Naive thymus-derived CD4-positive, alpha-beta T cell (primary cell): ENCODE measurements at places on chromosomes 4 and X. TPM values are rescaled to one million over a fixed set of nuclear protein-coding genes. Genes with fewer than 3 reads are reported as not detected.
A peak's percentile ranks its signal among the peaks of the same experiment; 100 is the strongest.

DNA sequence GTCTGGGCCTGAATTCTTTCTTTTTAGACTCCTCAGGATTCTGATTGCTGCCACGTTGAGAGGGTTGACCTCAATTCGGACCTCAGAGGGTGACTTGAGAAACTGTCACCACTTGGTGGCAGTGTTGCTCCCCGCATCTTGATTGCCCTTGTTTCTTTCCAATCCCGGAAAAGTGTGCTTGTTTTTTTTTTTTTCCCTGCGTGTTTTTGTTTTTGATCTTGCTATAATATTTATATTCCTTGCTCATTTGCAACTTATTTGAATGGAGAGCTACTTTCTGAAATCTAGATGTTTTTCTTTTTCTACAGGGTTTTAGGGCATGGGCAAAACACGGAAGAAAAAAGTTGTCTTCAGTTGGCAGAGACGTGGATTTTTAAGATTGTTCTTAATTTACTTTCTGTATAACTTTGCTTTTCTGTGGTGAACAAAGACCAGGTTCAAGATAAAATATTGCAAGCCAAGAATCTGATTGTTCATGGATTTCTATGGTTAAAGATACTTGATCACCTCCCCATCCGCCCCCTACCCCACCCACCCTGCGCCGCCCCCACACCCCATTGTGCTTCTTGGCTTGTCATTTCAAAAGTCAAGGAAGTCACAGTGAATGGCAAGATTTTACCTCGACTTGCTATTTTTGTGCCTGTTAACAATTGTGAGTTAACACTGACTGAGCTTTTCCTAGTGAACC is 102.0 kb downstream of the PTTG2 start:
- H3K36me3 ChIP-seq: peaks cover 17% of the 10 kb centered on the region
- DNase-seq: peak; percentile 25
- H3K27ac ChIP-seq: no peak overlapping the region
- no peaks in the 10 kb centered on the region for H3K27me3 ChIP-seq

GRCh38 chr4:107876099-107876498 is 51.4 kb downstream of the SGMS2 start:
- no peaks in the 10 kb centered on the region for H3K4me1 ChIP-seq
- H3K27ac ChIP-seq: no peak overlapping the region
- no peak overlapping the region for H3K4me3 ChIP-seq
- no peaks in the 10 kb centered on the region for H3K36me3 ChIP-seq
- no peaks in the 10 kb centered on the region for H3K27me3 ChIP-seq

DNA sequence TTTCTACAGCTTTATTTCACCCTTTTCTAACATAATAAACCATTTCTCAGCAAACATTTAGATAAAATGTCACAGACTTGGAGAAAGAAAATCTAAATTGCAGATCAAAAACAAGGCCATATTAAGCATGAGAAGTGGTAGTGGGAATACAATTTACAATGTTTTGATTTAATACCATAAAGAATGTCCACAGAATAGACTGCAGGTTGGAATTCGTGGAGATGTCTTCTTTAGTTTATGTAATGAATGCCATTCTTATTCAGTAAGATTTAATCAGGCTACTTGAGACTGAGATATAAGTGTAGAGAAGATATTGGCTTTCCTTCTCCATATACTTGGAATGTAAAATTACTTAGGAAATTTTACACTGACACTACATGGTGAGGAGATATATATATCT is 91.9 kb upstream of the ZFP42 start:
- no peak for DNase-seq
- H3K4me1 ChIP-seq: no peaks in the 10 kb centered on the region
- no peaks in the 10 kb centered on the region for H3K27me3 ChIP-seq
- H3K4me3 ChIP-seq: no peak overlapping the region
- H3K36me3 ChIP-seq: no peaks in the 10 kb centered on the region

DNA sequence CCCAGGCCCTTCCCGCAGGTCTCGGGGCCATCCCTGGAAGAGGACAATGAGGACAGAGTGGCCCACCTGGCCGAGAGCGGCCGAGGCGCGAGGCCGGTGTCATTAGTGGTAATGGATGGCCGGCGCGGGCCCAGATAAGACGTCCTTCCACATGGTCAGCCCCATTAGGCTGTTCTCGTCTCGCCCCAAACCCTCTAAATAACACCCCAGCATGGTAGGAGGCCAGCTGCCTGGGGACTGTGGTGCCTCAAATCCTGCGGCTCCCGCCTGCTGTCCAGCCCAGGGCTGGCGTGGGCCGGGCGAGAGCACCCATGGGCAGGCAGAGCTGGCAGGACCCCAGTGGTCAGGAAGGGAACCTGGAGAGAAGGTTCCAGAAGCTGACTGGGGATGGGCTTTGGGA is 121.7 kb downstream of the FAM53A start:
- H3K27me3 ChIP-seq: no peaks in the 10 kb centered on the region
- no peak overlapping the region for H3K4me3 ChIP-seq
- H3K27ac ChIP-seq: no peak overlapping the region
- no peaks in the 10 kb centered on the region for H3K36me3 ChIP-seq
- H3K4me1 ChIP-seq: no peaks in the 10 kb centered on the region

GRCh38 chr4:85886665-85887064 is 411.7 kb downstream of the ARHGAP24 start:
- no peak overlapping the region for H3K27ac ChIP-seq
- no peaks in the 10 kb centered on the region for H3K4me1 ChIP-seq
- no peak overlapping the region for H3K4me3 ChIP-seq

The TMSB15A gene
- not detected for total RNA-seq

The PCDH10 gene
- total RNA-seq: not detected

The SOX3 gene
- total RNA-seq: not detected

The LINC00632 gene
- total RNA-seq: 2.1 TPM

The ARMCX1 gene
- total RNA-seq: 0.78 TPM

The KLHL13 gene
- 1.4 TPM for total RNA-seq
